M059J (cell line): ENCODE measurements at places on chromosomes 13 and 19.

GRCh38 chr19:2680808-2681207 lies 21.7 kb downstream of the GNG7 start:
- DNase-seq = no peak

GRCh38 chr13:91308299-91308698 lies 39.2 kb upstream of the MIR17HG start:
- peak; percentile 1 for DNase-seq

DNA sequence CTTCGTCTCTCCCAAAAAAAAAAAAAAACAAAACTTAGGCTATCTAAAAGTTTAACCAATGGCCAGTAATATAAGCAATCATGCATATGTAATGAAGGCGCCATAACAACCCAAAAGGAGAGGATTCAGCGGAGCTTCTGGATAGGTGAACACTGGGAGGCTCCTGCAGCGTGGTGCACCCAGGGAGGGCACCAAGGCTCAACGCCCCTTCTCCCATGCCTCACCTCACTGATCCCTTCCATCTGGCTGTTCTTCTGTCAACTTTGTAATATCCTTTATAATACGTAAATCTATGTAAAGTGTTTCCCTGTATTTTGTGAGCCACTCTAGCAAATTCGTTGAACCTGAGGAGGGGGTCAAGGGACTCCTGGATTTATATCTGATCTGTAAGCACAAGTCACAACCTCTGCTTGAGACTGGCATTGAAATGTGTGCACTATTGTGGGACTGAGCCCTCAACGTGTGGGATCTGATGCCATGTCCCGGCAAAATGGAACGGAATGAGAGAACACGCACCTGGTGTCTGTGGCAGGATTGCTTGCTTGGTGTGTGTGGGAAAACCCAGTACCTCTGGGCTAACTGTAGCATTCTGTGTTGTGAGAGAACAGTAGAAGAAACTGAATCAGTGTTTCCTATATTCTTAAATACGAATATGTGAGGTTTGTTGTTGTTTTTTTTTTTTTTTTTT lies 521 bp upstream of the ZNF665 start:
- no peak for DNase-seq

- DNase-seq = no peak
Measured at GRCh38 chr19:49560358-49560900, 19.9 kb downstream of the NOSIP start.

- DNase-seq = no peak
Measured at GRCh38 chr13:50729177-50729576, 114.3 kb downstream of the DLEU7 start.

DNA sequence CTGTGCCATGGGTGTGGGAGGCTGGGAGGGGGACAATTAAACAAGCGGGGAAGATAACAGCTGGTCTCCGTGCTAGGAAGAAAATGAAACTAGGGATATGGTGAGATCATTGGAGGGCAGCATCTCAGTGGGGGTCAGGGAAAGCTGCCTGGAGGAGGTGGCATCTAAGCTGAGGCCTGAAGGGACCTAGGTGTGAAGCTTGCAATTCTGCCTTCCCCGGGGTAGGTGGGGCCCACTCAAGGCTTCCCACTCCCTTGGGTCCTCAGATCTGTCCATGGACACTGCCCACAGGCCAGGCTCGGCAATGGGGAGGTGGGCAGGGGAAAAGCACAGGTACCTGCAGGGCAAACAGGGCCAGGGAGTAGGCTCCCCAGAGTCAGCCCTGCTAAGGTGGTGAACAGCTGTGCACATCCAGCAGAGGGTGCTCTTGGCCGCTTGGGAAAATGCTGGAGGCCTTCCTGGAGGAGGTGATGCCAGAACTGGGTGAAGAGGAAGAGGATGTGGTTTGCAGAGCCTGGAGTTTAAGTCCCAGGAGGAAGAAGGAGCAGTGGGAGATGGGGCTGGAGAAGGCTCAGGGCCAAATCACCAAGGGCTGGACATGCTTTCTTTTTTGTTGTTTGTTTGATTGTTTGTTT lies 25.7 kb upstream of the CCNE1 start:
- DNase-seq = no peak

DNA sequence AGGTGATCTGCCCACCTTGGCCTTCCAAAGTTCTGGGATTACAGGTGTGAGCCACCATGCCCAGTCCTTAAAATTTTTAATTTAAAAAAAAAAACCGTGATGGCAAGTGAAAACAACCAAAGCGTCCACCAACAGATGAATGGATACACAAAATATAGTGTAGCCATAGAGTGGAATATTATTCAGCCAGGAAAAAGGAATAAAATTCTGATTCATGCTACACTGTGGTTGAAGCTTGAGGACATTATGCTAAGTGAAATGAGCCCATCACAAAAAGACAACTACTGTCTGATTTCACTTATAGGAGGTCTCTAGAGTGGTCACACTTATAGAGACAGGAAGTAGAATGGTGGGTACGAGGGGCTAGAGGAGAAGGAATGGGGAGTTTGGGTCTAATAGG lies 26.3 kb upstream of the KLF2 start:
- DNase-seq = no peak

DNA sequence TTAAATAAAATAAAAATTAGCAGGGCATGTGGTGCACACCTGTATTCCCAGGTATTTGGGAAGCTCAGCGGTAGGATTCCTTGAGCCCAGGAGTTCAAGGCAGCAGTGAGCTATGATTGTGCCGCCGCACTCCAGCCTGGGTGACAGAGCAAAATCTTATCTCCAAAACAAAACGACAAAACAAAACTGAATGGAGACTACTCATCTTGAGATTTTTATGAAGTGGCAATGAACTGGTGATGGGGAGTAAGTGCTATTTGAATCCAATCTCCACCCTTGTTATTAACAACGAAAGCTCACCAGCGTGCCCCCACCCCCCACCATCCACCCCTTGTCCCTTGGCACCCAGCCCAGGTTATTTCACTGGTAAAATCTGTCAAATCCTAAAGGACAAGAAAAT lies 45.2 kb upstream of the URI1 start:
- no peak for DNase-seq

- DNase-seq = peak; percentile 47
Measured at GRCh38 chr19:52716522-52716921, 18.3 kb downstream of the ZNF611 start.

GRCh38 chr19:32336259-32337083 lies 8.9 kb upstream of the ZNF507 start:
- DNase-seq = peak; percentile 39

- DNase-seq = no peak
Measured at GRCh38 chr19:18878858-18879578, 16.9 kb downstream of the CERS1 start.

- DNase-seq = no peak
Measured at GRCh38 chr13:19345916-19346422, 164.3 kb upstream of the TUBA3C start.

- DNase-seq = no peak
Measured at GRCh38 chr19:4449022-4449638, 8.5 kb downstream of the UBXN6 start.

DNA sequence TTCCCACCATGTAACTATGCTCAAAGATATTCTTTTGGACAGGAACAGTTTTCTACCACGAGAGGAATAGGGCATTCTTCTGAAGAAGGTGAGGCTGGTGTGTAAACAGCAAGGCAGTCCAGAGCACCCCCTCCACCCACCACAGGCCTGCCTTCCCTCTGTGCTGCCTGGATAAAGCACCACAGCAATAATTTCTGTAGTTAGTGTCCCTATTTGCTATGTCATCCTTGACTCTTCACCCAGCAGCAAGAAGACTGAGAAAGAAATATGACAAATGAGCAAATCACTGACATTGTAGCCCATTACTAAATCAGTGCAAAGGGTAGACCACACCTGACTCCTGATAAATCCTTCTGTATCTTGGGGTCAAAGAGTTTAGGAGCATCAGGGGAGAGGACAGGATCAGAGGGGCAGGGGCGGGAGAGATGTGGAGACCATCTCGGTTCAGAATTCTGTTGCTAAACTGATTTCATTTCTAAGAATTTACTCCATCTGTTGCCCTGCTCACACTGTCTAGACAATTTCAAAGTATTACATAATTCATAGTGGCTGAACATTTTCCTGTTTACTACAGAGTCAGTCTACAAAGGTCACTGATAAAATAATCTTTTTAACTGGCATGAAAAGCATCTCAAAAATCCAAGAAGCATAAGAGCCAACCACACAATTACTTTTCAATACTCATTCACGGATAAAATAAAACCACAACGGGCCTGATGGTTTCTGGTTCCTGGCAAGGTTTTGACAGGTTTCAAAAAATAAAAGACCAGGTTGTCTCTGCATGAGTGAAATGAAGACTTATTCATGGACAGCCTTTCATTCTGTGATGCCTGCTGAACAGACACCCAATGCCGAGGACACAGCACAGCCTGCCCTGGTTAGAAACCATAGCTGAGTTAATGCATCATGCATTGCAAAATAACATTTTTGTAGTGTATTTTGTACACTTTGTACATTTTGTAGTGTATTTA lies 88.4 kb upstream of the IRS2 start:
- DNase-seq = peak; percentile 66

DNA sequence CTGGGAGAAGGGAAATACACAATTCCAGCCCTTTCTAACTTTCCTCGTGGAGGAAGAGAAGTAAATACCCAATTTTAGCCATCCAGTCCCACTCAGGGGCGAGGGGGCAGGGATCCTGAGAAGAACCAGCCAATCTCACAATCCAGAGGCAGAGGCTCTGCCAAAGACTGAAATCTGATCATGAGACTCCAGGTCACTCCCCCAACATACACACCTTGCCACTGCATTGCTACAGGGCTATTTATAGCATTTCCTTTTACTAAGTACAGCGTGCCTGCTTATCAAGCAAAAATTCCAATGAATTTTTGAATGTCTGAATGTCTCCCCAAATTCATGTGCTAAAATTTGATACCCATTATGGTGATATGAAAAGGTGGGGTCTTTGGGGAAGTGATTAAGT lies 1687.5 kb downstream of the EFNB2 start:
- DNase-seq = peak; percentile 21

DNA sequence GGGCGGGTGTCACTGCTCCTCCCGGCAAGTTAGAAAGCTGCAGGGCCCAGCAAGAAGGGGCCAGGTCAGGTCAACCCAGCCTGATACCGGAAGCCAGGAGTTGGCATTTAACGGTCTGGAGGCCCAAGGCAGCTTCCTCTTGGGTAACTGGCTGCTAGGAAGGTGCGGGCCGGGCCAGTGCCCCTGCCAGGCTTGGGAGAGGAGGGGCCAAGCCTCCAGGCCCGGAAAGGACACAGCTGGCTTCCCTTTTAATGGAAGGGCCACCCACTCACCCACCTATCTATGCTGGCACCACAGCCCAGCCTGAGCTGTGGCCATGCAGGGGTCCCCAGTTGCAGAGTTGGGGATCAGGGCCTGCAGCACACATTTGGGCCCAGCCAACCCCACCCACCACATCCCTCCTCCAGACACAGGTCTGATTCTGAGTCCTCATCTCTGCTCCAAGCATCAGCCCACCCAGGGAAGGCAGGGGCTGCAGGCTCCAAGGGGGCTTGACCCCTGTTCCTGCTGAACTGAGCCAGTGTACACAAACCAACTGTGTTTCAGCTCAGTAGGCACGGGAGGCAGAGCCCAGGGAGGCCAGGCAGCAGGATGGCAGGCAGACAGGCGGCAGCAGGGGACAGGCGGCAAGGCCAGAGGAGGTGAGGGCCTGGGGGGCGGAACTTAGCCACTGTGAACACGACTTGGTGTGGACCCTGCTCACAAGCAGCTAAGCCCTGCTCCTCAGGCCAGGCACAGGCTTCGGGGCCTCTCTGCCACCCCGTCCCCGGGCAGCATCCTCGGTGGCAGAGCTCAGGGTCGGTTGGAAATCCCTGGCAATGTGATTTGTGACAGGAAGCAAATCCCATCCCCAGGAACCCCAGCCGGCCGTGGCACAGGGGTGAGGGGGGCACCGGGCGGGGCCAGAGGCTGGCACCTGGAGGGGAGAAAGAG lies 40.8 kb downstream of the ZSWIM4 start:
- DNase-seq = peak; percentile 68

GRCh38 chr19:19137556-19138108 lies 646 bp downstream of the TMEM161A start:
- DNase-seq = no peak

DNA sequence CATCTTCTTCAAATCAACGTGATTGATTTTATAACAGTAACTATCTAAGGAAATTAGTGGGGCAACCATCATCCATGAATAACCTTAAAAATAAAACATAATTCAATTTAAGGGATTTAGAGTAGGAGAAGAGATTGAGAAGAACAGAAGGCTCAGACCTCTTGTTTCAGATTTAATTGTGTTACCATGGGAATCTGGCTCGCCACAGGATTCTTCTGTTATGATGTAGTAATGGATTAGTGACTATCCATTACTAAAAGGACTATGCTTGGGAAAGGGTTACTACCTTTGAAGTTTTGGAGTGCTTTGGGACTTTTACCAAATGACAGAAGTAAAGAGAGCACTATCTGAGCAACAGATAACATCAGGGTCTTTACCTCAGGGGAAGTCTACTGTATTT lies 13.2 kb downstream of the FREM2 start:
- DNase-seq = no peak

GRCh38 chr19:48333467-48334384 lies 8.4 kb downstream of the EMP3 start:
- DNase-seq = peak; percentile 78

GRCh38 chr13:99007414-99007986 lies 29.6 kb upstream of the DOCK9 start:
- no peak for DNase-seq

DNA sequence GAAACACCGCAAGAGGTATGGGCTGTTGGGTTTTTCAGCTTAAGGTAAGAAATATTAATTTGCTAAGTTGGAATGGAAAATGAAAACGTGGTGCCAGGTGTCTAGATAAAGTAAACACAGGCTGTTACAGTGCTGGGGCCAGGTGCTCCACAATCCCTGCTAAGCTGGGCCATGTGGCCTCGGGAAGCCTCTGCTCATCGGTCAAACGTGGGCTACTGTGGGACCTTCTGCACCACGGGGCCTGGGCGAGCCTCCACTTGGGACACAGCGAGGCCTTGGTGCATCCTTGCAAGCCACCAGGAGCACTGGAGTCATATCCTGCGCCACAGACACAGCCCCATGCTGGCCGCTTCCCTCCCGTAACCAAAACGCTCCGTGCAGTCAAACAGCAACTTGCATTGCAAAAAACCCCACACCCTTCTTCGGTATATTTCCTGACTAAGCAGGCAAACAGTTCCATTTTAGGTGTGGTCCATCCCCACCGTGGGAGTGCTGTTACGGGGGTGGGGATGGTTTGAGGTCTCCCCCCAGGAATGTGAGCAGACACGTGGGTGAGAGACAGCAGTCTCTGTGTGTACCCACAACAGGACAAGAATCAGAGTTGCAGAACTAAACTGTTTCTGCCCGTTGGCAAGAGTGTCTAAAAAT lies 96.3 kb upstream of the SOX1 start:
- DNase-seq = no peak

GRCh38 chr13:47588676-47589075 lies 412.4 kb downstream of the SUCLA2 start:
- no peak for DNase-seq

DNA sequence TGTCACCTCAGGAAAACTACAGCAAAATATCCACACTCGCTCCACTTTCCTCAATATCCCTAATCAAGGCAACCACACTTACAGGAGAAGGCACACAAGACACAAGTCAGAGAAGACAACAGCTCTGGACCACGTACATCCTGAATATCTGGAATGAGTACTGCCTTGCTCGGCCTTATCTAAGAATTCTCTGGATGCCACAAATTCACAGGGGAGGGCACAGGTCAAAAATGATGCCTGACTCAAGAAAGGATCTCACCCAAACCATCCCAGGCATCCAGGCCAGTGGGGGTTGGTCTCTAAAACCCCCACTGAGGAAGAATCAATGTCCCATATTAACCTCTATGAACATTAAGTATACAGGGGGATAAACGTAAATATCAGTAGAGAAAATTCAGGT lies 29.9 kb downstream of the ATP7B start:
- DNase-seq = no peak

GRCh38 chr19:31312677-31313244 lies 36.5 kb downstream of the TSHZ3 start:
- no peak for DNase-seq
